ENCODE measurements at places on chromosomes 2 and 18.

DNA sequence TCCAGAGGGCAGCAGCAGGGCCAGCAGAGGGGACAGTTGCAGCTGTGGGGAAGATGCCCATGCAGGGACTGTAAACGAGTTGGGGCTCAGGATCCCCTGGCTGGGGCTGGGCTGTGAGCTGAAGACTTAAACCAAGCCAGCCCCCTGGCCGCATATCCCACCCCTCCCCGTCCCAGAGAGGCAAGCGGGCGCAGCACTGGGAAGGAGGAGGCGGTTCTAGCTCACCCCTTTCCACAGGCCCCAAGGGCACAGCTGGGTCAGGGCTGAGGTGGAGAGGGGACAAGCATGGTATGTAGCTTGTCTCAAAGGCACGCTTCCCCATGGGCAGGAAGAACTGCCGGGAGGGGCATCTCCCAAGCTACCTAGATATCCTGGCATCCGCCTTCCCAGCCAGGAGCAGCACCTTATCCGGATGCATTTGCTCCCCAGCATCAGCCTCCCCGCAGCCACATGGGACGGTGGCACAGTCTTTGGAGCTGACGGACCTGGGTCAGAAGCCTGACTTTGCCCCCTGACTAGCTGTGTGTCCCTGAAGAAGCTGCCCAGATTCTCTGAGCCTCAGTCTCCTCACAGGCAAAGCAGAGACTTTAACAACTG lies 75.9 kb downstream of the TFCP2L1 start:
- no peaks in the 10 kb centered on the region for H3K27me3 ChIP-seq
- H3K36me3 ChIP-seq, result no peaks in the 10 kb centered on the region
- H3K4me3 ChIP-seq, result no peak overlapping the region

- DNase-seq, result peak; percentile 8
- peak overlapping the region; percentile 83 for H3K27ac ChIP-seq
- H3K27me3 ChIP-seq, result peaks cover 6% of the 10 kb centered on the region
- peaks cover 13% of the 10 kb centered on the region for H3K4me1 ChIP-seq
- H3K4me3 ChIP-seq, result peak overlapping the region; percentile 87
Measured at GRCh38 chr18:55477499-55477859, 110.5 kb downstream of the TCF4 start.

DNA sequence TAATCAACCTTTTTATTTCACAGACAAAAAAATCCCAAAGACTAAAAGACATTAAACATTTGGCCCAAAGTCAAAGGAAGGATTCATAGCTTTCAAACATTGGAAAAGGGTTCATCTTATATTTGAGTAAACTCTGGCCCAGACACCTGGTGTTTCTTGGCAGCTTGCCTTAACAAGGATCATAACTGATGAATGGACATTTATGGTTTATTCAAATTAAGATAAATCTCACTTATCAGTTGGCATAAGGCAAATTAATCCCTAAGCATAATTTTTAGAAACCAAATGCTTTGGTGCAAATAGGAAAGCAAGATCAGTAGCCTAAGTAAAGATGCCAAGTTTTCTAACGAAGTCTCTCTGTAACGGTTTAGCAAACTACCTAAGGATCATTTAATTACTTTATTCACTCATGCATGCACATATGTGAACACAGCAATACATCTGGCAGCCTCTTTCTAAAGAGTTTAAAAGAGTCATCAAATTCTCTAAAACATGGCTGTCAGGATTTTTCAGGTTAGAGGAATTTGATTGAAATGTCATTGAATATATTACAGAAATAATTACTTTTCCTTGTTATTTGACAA lies 323.4 kb upstream of the RBMS1 start:
- H3K27me3 ChIP-seq, result peaks cover 3% of the 10 kb centered on the region
- H3K4me3 ChIP-seq, result no peak overlapping the region
- no peaks in the 10 kb centered on the region for H3K4me1 ChIP-seq

- no peak overlapping the region for H3K27ac ChIP-seq
- no peaks in the 10 kb centered on the region for H3K36me3 ChIP-seq
- H3K4me1 ChIP-seq, result no peaks in the 10 kb centered on the region
- DNase-seq, result no peak
Measured at GRCh38 chr2:105187531-105187930, 54.0 kb upstream of the GPR45 start.

GRCh38 chr2:1945819-1946218 lies 201.5 kb upstream of the PXDN start:
- no peak for DNase-seq
- no peak overlapping the region for H3K4me3 ChIP-seq
- no peaks in the 10 kb centered on the region for H3K4me1 ChIP-seq
- H3K27ac ChIP-seq, result no peak overlapping the region
- H3K27me3 ChIP-seq, result peaks cover 2% of the 10 kb centered on the region

GRCh38 chr2:67877301-67877700 lies 185.5 kb downstream of the C1D start:
- no peak overlapping the region for H3K4me3 ChIP-seq
- no peak overlapping the region for H3K27ac ChIP-seq
- H3K27me3 ChIP-seq, result peaks cover 2% of the 10 kb centered on the region
- DNase-seq, result no peak
